Chondrocyte (in vitro differentiated cells): ENCODE measurements at places on chromosomes 12 and 14. TPM values are rescaled to one million over a fixed set of nuclear protein-coding genes. Genes with fewer than 3 reads are reported as not detected.

GRCh38 chr14:100679707-100680438 lies 46.8 kb upstream of the DLK1 start:
- H3K27me3 ChIP-seq = no peaks in the 10 kb centered on the region
- no peak for DNase-seq
- no peak overlapping the region for H3K4me3 ChIP-seq
- H3K4me1 ChIP-seq = peaks cover 56% of the 10 kb centered on the region
- H3K36me3 ChIP-seq = no peaks in the 10 kb centered on the region
- peak overlapping the region; percentile 84 for H3K27ac ChIP-seq

DNA sequence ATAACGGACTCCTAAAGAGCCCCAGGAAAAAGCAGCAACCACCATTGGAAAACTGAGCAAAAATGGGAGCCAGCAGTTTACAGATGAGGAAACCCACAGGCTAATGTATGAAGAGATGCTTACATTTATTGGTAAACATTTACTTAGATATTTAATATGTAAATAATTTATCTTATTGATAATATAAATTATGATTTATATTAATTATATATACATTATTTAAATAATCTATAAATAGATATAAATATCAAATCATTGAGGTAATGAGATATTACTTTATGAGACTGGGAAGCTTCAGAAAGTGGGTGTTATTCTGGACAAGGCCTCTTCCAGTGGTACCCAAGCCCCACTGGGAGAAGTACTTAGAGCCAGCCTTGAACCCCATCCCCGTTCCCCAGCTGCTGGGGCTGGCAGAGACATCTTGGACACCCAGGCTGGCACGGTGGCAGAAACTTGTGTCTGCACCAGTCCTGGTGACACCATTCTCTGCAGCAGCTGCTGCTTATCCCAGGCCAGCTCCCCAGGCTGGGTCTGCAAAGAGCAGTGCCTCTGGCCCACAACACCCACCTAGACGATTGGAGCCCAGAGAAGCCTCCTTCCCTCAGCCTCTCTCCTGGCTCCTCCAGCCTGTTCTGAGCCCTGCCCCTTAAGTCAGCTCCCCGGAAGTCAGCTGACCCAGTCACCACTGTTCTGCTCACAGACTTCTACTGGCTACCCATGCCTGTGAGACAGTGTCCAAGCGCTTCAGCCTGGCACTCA lies 25.9 kb downstream of the ISCA2 start:
- peak; percentile 47 for DNase-seq
- H3K27me3 ChIP-seq = no peaks in the 10 kb centered on the region
- peak overlapping the region; percentile 51 for H3K27ac ChIP-seq
- peaks cover 30% of the 10 kb centered on the region for H3K36me3 ChIP-seq

- H3K4me3 ChIP-seq = no peak overlapping the region
- no peak overlapping the region for H3K27ac ChIP-seq
- DNase-seq = no peak
- no peaks in the 10 kb centered on the region for H3K36me3 ChIP-seq
These were observed 19.9 kb downstream of the PTGER2 start for GRCh38 chr14:52333823-52334657.

TMEM52B gene
- not detected in 3 replicates for total RNA-seq

GALNT4 gene
- total RNA-seq = 3.6 to 4.9 TPM (median 3.9 TPM) in 3 replicates

IAPP gene
- total RNA-seq = not detected in 3 replicates

TAS2R20 gene
- total RNA-seq = 0.49 to 2.6 TPM (median 0.82 TPM) in 3 replicates
